ENCODE measurements at places on chromosomes 3 and 15.
A peak's percentile ranks its signal among the peaks of the same experiment; 100 is the strongest.

DNA sequence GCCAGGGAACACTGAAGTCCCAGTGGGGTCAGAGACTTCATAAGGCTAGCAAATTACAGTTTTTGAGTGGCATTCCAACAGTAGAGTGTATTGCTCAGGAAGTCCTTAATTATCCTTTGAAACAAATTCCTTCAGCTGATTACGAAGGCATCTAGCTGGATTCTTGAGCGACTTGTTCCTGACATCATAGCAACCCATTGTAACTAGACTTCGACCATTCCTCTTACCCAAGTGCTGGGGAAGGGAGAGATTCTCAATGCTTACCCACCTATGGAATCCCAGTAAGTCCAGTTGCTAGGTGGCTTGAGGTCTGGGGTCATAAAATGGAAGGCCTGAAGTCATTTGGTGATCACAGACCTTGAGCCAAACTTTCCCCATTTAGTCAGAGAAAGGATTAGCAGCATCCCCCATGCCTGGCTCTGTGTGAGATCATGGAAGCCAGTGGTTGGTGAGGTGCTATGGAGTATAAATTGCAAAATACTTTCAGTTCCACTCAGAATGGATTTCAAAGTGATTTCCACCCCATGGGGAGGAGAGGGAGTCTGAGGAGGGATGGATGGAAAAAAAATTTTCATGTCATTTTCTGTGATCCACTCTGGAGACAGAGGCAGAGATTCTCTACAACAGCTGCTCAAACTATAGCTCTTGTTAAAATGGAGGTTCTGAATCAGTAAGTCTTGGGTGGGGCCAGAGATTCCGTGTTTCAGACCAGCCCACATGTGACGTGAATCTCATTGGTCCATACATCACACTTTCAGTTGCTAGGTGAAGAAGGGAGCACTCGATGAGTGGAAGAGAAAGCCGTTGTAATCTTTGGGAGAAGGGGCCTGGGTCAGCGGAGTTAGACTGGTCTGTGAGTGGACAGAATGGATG lies 45.7 kb downstream of the CD86 start:
- no peak for DNase-seq

DNA sequence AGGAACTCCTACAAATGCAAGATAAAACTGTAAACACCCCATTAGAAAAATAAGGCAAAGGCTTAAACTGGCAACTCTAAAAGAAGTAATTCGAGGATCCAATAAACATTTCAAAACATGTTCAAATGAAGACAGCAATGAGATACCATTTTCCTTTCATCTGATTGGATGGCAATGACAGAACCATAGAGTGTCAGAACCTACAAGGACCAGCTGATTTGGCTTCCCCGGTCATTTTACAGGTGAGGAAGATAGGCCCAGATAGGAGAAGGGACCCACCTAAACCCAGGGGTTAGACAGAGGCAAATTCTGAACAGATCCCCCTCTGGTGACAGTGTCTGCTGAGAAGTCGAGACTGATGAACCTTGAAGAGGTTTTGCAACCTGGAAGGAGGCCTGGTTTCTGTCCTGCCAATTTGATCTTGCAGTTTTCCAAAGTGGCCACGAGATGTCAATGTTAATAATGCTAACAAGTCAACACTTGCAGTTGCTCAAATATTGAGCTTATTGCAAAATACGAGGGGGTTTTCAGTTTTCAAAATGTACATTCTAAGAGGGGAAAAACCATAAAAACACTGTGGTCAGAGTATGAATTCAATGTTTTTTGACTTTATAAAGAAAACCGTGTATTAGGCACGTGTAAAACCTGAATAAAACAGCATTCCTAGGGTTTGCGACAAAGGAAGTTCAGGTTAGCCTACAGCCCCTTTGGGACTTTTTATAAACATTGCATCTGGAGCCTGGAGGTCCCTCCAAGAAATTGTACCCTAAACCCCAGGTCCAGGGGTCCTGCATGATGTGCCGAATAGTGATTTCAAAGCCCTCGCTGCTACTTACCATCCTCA lies 21.5 kb downstream of the CFAP161 start:
- peak; percentile 56 for DNase-seq

- DNase-seq: no peak
Measured at GRCh38 chr15:75661100-75661755, 13.5 kb downstream of the SNX33 start.

- DNase-seq: no peak
Measured at GRCh38 chr3:147313513-147313912, 92.8 kb downstream of the ZIC4 start.

DNA sequence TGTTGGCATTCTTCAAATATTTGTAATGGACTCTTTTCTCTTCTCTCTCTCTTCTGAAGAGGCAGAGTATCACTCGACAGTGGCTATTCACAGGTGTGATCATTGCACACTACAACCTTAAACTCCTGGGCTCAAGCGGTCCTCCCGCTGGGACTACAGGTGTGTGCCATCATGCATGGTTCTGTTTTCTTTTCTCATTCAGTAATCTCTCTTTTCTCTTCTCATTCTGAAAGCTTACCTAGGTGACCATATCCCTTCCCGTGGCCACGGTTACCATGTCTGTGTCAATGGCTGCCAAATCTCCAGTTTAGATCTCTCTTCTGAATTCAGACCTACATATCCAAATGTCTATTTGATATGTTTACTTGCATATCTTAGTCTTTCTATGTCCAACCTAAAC lies 96.3 kb downstream of the SOX2 start:
- no peak for DNase-seq

- DNase-seq: no peak
Measured at GRCh38 chr3:184372296-184372821, 5.6 kb downstream of the THPO start.

DNA sequence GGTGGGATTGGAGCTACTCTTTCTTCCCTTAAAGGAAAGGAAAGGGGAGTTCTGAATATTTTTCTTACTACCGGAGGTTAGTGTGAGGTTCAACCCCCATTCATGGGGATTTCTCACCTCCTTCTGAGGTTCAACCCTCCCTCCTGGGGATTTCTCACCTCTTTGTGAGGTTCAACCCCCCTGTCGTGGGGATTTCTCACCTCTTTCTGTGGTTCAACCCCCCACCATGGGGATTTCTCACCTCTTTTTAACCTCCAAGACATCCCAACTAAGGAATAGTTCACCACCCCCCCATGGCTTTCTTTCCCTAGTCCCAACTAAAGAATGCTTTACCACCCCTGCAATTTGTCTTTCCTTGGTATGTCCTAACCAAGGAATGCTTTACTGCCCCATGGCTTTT lies 520.3 kb downstream of the EDEM1 start:
- DNase-seq: no peak

GRCh38 chr15:94639701-94640100 lies 408.3 kb downstream of the MCTP2 start:
- no peak for DNase-seq

DNA sequence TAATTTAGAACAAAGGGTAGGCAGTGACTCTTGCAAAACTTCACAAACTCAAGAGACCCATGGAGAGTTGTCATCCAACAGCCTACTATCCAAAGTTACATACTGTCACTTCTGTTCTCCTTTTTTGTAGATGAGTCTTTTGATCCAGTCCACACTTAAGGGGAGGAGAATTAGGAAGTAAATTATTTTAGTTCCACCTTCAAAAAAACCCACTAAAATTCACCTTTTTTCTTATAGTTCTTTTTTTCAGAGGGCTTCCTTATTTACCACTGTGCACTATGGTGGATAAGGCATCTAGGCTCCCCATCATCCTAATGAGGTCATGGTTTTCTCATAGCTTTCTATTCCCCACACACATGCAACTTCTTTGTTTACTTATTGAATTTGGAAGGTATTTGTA lies 8.6 kb upstream of the TCAIM start:
- DNase-seq: no peak

- DNase-seq: no peak
Measured at GRCh38 chr15:77009646-77010311, 14.9 kb downstream of the PSTPIP1 start.

- DNase-seq: no peak
Measured at GRCh38 chr15:50082066-50082465, 37.0 kb downstream of the ATP8B4 start.

- DNase-seq: peak; percentile 9
Measured at GRCh38 chr3:110341047-110341446, 730.6 kb upstream of the NECTIN3 start.

DNA sequence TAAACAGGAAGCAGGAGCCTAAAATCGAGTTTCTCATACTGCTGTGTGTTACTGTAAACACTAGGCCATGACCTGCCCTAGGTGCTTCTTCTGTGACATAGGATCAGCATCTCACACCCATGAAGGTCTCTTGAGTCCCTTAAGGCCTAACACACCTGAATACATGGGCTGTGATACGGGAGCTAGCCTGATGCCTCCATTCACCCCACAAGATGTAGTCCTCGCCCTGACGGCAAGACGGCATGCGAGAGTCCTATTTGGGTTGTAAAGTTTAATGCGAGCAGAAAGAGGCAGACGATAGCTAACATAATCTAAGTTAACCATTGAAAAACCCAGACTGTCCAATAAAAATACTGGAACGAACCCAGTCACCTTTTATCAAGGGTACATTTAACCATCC lies 241.1 kb upstream of the ICE2 start:
- no peak for DNase-seq

GRCh38 chr15:70528270-70528706 lies 235.1 kb downstream of the UACA start:
- DNase-seq: no peak

DNA sequence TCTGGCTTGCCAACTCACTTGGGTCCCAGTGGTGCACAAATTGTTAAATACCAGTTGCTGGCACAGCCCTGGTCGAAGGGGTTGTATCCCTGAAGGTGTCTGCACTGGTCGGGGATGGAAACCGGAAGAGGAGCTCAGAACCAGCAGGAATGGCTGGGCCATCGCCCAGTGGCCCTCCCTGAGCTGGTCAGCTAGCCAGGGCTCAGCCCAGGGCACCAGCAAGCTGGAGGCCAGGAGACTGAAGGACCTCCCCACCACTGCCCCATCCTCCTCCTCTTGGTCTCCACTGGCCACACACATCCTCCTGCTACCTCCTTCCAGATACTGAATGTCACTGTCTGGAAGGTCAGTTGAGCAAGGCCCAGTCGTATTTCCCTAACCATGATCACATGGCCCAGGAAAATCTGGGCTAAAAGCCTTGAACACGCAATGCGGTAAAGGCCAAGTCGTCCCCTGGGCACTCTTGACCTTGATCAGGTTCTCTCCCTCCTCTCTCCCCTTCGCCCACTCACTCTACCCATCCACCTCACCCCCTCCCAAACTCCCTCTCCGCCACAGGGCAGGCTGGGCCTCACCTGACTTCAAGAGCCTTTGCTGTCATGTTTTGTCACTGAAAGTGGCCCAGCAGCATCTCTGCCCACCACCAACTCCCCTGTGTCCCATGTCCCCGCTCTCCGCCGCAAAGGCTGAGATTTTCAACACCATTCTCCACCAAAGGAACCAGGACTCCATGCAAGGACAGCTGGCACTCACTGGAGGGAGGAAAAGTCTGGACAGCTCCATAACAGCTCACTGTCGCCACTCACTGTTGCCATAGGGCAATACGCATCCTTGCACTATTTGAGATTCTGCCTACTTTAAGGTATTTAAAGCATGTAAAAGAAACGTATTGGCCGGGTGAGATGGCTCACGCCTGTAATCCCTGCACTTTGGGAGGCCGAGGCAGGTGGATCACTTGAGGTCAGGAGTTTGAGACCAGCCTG lies 12.1 kb downstream of the ZDHHC19 start:
- no peak for DNase-seq

- no peak for DNase-seq
Measured at GRCh38 chr3:140523600-140523999, 154.3 kb upstream of the TRIM42 start.
